ENCODE measurements at places on chromosomes 1 and 21. TPM values are rescaled to one million over a fixed set of nuclear protein-coding genes. Genes with fewer than 3 reads are reported as not detected.

- peak; percentile 50 for DNase-seq
These were observed 332.6 kb downstream of the PBX1 start for GRCh38 chr1:164891615-164892014.

DNA sequence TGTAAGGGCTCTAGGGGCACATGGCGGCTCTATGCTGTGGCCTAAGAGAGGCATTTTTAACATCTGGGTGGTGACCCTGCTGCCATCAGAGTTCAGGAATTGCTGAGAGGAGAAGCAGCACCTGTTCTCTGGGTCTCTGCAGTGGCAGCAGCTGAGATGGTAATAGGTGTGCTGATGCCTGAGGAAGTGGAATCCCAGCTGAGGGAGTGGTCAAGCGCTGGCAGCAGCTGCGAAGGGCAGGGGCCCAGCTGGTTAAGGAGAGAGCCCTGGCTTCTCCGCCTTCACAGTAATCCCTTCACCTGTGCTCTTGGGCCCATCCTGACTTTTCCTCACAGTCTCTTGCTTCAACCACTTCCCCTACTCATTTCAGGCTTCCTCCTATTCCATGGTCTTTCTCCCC is 39.8 kb downstream of the GJA5 start:
- no peak for DNase-seq

The LENEP gene
- not detected for polyA plus RNA-seq

The JUN gene
- polyA plus RNA-seq: 19.6 TPM

DNA sequence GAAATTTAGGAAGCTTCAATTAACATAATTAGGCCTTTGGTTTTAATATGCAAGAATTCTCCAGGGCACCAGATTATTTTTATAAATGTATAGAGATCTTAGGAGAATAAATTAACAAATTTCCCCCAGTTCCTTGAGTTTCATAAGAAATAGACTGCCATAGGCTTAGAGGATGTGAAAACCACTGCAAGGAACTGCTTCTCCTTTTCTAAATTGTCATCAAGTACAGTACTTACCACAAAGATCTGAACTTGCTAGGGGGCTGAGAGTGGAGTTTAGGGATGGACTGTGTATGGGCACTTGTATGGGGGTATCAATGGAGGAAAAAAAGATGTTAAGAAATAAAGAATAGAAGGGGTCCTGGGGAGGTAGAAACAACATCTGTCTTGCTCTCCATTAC is 31.1 kb downstream of the LHX8 start:
- no peak for DNase-seq

DNA sequence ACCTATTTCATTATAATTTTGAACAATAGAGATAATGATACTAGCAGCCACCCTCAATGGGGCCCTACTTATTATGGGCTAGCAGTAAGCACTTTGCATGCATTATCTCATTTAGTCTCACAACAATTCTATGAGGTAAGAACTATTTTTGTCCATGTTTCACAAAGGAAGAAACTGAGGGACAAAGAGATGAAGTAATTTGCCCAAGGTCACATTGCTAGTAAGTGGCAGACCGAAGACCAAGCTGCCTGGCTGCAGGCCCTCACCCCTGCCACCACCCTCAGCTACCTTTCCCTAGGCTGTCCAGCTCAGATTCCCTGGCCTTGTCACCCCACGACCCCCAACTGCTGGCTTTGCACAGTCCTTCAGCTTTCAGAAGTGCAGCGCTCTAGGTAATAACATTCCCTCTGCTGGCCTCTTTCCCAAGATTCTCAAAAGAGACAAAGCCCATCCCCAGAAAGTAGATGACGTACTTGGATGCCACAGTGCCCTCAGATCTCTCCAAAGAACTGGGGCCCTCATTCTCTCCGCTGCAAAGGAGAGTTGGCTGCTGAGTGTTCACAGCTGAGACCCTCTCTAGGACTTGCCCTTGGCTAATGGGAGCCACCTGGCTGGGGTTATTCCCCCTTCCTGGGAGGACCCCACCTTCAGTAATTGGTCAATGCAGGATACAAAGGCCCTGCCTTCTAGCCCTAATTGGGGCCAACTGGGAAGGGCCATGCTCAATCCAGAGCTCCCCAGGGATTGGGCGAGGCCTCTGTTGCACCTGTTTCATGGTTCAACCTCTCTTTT is 39.5 kb downstream of the IRF2BP2 start:
- no peak for DNase-seq

DNA sequence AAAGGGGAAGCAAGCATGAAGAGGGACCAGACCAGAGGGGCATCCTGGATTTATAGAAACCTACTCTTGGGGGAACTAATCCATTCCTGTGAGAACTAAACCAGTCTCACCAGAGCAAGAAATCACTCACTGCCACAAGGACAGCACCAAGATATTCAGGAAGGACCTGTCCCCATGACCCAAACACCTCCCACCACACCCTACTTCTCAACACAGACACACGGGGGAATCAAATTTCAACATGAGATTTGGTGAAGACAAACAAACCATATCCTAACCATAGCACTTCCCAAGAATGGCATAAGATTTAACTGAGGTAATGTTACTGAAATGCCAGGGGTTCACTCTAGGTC is 12.1 kb upstream of the POU2F1 start:
- DNase-seq: no peak

- no peak for DNase-seq
These were observed 29.1 kb downstream of the IL12RB2 start for GRCh38 chr1:67336783-67337182.

The C1orf87 gene
- polyA plus RNA-seq: 0.21 TPM

The HOOK1 gene
- 27.4 TPM for polyA plus RNA-seq

DNA sequence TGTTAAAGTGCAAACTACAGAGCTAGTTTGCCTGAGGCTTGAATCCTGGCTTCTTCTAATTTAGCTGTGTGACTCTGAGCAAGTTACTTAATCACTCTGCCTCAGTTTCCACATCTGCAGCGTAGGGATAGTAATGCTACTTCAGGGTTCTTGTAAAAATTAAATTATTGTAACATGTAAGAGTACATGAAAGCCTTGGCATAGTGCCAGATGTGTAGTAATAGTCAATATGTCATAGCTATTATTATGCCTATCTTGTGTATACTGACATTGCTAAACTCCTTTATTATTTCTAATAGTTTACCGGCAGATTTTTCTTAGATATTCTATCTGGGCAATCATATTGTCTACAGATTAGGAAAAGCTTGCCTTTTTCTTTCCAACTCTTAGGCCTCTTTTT is 6.8 kb upstream of the TADA1 start:
- no peak for DNase-seq

The CFHR2 gene
- not detected for polyA plus RNA-seq

GRCh38 chr1:24091971-24092482 is 19.9 kb downstream of the MYOM3 start:
- DNase-seq: no peak

The MIXL1 gene
- 0.66 TPM for polyA plus RNA-seq

DNA sequence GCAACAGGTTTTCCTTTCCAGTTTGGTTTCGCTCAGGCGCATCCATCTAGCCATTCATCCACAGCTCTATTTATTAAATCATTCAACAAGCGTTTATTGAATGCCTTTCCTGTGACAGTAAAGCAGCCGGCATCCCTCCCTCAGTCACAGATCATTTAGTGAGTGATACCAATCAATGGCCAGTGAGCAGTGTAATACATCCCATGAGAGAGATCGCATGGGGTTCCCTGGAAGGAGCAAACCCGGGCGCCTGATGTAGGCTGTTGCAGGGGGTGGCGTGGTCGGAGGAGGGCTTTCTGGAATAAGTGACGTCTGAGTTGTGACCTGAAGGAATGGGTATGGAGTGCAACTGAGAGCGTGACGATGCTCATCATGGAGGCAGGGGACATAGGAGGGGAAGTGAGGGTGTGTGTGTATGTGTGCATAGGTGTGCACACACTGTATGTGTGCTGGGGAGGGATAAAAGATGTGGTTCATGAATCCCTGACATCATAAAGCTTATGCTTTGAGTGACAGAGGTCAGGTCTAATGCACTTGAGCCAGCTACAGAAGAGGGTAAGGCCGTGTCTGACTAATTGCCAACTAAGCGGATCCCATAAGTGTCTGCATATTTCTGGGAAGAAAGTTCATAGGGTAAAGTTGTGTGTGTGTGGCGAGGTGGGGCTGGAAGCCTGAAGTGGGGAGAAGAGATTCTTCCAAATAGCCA is 6.6 kb downstream of the FCMR start:
- no peak for DNase-seq

DNA sequence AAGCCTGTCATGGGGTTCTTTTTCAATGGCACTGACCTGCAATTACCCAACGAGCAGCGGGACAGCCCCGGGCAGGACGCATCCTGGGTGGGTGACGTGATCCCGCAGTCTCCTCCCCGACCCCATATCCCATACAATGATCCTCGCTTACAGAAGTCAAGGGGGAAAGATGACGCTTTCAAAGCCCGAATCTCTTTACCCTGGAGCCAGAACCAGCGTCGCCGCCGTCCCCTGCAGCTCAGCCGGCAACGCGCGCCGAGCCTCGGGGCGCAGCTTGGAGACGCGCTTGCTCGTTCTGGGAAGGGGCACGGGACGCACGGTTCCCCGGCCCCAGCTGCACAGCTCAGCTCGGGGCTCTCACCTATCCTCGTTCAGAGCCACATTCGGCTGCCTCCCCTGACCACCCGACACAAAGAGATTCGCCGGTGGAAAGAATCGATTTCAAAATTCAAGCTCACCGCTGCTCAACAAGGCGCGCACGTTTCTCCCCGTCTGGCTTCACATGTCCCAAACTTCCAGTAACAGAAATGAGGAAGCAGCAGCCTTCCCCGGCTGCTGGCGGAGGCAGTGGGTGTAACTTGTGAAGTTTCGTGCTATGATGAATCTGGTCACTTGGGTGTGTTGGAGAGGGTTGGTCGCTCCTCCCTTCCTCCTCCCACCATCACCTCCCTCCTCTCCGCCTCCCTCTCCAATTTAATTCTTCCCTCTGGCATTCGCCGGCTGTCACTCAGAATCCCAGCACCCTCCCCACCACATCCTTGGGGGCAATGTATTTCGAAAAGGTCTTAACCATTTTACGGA is at the start of gene TIAM1:
TSS of gene TIAM1 (minus strand) at position 582 of the 801 bp plus-strand sequence. CDS start 77,289 bp downstream, outside the sequence.
- DNase-seq: peak; percentile 71

The SPATA1 gene
- 2.8 TPM for polyA plus RNA-seq

DNA sequence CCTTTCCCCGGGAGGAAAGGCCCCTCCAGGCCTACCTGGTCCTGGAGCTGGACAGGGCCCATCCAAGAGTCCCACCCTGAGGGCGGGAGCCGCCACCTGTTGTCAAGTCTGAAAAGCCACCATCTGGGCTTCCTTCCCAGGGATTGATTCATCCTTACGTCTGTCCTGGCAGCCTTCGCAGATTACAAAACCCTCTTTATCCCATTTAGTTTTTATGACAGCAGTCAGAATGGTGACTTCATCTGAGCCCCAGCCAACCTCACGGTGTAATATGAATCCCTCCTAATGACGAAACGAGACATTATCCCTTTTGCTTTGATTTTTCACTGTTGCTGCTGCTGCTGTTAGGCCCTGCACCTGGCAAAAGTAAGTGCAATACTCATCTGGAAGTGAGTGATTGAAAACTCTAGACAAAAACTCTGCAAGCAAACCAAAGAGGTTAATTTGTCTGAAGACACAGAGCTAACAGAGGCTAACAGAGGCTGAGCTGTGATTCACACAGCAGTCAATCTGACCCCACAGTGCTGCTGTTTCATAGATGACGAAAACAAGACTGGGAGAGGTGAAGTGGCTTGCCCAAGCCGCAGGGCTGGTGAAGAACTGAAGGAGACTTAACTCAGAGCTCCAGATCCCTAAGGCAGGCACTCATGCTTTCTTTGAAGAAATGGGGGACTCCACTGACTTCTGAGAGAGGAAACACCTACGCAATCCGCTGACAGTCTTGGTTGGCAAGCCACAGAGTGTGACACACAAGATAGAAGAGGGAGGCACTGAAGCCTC is 30.0 kb upstream of the S100A7 start:
- peak; percentile 25 for DNase-seq

DNA sequence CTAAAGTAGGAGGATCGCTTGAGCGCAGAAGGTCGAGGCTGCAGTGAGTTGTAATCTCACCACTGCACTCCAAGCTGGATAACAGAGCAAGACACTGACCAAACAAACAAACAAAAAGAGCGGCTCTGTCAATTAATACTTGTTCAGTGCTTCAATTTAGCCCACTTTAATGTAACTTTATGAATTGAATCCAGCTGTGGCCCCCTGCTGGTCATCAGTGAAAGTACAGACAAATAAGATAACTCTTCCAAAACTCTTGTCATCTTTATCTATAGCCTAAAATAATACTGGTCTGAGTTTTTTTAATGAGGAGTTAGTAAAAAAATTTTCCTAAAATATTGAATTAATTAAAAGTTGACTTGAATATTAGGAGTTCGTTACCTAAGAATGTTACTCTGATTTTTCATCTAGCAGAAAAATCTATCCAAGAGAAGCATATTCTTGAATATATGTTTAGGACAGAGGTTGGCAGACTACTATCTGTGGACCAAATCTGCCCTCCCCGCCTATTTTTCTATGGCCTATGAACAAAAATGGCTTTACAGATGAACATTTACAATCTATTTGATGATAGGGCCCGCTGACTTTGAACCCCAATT is 26.1 kb downstream of the ATP5PF start:
- peak; percentile 58 for DNase-seq

GRCh38 chr1:232519186-232519585 is 110.7 kb downstream of the SIPA1L2 start:
- no peak for DNase-seq

GRCh38 chr1:235933017-235933765 is 66.5 kb upstream of the LYST start:
- no peak for DNase-seq

DNA sequence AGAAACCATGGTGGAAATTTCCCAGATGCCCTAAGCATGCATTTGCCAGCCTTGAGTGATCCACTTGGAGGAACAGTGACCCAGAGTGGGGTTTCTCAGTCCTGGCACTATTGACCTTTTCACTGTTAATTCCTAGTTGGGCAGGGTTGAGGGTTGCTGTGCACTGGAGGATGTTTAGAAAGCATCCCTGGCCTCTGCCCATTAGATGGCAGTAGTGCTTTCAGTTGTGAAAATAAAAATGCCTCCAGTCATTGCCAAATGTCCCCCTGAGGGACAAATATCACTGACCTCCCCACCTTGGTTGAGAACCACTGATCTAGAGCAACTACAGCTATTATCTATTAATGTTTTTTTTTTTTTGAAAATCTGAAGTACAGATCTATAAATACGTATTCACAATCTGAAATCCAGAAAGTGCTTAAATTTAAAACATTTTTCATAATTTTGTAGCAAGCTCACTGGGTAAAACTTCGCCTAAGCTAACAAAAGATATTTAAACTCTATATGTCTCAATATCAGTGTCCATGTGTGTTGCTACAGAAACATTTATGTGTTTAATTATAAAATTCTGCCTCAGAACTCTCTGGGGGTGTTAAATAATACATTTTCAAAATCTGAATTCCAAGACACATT is 27.3 kb downstream of the F3 start:
- peak; percentile 72 for DNase-seq

GRCh38 chr1:232534552-232535517 is 95.1 kb downstream of the SIPA1L2 start:
- no peak for DNase-seq

- DNase-seq: peak; percentile 73
These were observed 56.7 kb upstream of the B3GALT5 start for GRCh38 chr21:39555911-39556590.
